ENCODE measurements at places on chromosomes 3 and 15.

- DNase-seq = no peak
These were observed 1.3 kb downstream of the PLCH1 start for GRCh38 chr3:155743606-155744005.

- no peak for DNase-seq
These were observed 97.1 kb upstream of the MYZAP start for GRCh38 chr15:57494581-57494980.

- no peak for DNase-seq
These were observed 770.6 kb upstream of the NR2F2 start for GRCh38 chr15:95559875-95560394.

- no peak for DNase-seq
These were observed 42.8 kb downstream of the CDCP1 start for GRCh38 chr3:45103334-45103733.

GRCh38 chr3:171369156-171369555, 91.0 kb downstream of the TNIK start:
- DNase-seq = no peak

GRCh38 chr15:44102675-44103254, 92.3 kb downstream of the FRMD5 start:
- DNase-seq = no peak

- no peak for DNase-seq
These were observed 12.0 kb upstream of the C3orf80 start for GRCh38 chr3:160213191-160213590.

DNA sequence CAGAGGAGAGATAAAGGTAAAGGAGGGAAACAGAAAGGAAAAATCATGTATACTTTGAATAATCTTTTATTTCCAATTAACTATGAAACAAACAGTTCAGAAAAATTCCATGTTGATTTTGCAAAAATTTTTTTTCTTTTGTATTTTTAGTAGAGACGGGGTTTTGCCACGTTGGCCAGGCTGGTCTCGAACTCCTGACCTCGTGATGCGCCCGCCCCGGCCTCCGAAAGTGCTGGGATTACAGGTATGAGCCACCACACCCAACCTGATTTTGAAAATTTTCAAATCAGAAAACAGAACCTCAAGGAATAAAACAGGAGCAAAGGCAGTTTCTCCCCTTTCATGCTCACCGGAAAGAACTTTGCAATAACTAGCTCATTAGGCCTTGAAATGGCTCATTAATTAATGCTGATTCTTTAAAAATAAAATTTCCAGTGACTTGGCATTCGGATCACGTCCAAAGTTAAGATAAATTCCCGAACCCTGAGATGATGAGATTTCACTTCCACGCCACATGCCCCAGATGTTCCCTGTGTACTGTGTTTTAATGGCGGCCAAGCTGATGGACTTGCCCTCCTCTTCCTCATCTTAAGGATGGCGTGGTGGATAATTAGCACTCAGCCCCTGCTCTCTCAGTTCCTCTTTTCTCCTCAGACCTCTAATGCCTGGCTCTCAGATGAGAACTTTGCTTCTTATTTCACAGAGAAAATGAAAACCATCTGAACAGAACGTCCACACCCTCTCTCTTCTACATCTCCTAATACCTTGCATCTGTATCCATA, 10.8 kb downstream of the BCL2L10 start:
- no peak for DNase-seq

DNA sequence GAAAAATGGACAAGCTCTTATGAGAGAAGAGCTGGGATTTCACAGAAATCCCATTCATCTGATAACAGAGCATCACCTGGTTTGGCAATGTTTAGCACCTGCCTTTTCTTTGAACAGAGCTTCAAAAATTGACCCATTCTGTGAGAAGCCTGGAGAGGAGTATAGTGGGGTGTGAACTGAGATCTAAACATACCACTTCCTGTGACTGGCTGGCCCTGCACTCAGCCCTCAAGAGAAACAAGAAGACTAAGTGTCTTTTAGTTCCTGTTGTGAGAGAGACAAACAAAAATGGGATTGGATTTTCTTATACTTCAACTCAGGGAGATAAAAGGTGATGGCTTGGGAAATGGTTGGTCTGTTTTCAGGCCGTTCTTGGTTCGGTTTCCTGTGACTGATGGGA, 1060.2 kb downstream of the ROBO1 start:
- no peak for DNase-seq

DNA sequence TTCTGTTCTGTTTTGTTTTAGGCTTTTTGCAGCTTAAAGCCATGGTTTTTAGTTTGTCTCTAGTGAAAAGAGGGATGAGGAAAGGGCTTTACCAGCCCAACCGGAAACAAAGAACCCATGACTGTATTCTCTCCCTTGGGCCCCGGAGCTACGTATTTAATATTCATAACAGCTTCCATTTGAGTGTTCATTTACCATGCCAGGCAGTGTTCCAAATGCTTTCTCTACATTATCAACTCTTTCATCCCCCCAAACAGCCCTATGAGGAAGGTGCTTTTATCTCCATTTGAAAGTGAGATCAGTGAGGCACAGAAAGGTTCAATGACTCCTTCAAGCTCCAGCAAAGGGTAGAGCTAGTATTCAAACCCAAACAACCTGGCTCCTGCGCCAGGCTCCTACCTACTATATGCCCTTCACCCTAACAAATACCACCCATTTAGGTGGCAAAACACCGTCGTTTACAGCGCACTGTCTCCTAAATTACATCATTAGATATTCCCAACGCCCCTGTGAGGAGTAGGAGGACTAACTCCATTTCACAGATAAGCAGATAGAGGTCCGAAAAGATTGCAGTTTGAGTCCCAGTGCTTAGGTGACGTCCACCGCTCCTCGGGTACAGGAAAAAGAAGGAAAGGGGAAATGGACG, 27.9 kb downstream of the GTPBP8 start:
- no peak for DNase-seq

- DNase-seq = no peak
These were observed 35.6 kb downstream of the LINGO1 start for GRCh38 chr15:77596821-77597803.

DNA sequence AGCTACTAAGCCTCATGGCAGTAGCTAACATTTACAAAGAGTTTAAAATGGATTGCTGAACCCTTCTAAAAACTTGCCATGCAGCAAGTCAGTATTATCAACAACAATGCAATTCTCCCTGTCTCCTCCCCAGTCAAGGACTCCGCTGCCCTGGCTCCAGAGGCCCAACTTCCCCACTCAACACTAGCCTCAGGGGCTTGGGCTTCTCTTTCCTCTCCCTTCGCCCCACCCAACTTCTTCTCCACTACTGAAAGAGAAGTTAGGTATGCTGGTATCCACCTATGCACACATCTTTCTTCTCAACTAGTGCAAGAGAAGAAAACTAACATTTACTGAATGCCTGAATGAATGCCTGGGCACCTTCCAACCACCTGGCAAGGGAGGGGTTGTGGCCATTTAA, 30.7 kb downstream of the TLE3 start:
- no peak for DNase-seq

GRCh38 chr3:74842141-74842540, 227.7 kb upstream of the CNTN3 start:
- no peak for DNase-seq

DNA sequence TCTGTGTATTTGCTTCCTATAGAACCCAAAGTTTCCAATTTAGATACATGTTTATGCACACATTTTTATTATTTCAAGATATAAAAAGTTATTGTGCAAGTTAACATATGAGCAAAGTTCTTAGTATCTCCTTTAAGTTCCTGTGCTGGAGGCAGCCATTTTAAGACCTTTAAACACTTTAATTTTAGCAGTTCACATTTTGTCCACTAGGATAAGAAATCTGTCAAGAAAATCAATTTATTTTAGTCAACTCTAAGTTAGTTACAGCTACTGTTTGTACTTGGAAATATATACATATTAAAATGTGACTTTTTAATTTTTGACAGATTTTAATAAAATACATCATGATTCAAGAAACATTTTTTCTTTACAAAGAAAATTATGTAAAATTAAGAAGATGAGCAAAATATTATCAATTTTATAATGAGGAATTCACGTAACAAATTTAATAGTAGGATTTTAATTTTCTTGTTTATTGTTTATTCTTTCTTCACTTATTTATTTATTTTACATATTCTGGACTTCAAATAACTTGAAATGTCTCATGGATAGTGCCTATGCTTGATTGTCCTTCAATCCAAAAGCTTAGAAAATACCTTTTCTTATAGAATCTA, 402.6 kb upstream of the GBE1 start:
- no peak for DNase-seq

GRCh38 chr15:48657950-48658591, 12.6 kb upstream of the FBN1 start:
- DNase-seq = no peak
